ENCODE measurements at places on chromosomes 16 and 17.

- no peak for DNase-seq
Measured at GRCh38 chr17:32671896-32672295, 185.1 kb downstream of the CDK5R1 start.

DNA sequence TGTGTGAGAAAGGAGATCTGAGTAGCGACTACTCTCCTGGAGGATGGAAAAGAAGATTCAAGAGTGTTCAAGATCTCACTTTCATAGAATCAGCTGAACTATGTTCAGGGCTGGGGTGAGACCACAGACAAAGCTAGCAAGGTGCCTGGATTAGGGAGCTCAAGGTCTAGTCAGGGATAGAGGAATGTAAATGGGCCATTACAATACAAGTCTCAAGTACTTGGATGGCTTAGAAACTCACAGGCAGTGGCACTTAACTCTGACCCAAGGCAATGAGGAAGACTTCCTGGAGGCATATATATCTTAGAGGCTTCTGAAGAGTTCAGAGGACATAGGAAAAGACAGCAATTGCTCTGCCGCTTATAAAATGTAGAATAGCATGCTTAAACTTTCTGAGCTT lies 184.9 kb upstream of the CDH11 start:
- DNase-seq: no peak

- peak; percentile 57 for DNase-seq
Measured at GRCh38 chr16:11224096-11224893, 31.7 kb downstream of the SOCS1 start.

DNA sequence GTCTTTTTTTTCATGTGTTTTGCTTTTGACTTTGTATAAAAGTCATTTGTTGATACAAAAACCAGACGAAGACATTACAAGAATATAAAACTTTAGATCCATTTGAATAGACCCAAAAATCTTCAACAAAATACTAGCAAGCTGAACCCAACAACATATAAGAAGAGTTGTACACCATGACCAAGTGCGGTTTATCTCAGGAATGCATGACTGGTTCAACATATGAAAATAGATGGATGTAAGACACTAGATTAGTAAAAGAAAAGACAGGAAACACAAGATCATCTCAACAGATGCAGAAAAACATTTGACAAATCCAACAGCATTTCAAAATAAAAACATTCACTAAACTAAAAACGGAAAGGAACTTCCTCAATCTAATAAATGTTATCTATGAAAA lies 69.0 kb downstream of the TBC1D16 start:
- DNase-seq: no peak

- no peak for DNase-seq
Measured at GRCh38 chr17:81813371-81813684, 9.4 kb downstream of the GCGR start.

- no peak for DNase-seq
Measured at GRCh38 chr17:79792341-79792871, 4.5 kb downstream of the CBX8 start.

DNA sequence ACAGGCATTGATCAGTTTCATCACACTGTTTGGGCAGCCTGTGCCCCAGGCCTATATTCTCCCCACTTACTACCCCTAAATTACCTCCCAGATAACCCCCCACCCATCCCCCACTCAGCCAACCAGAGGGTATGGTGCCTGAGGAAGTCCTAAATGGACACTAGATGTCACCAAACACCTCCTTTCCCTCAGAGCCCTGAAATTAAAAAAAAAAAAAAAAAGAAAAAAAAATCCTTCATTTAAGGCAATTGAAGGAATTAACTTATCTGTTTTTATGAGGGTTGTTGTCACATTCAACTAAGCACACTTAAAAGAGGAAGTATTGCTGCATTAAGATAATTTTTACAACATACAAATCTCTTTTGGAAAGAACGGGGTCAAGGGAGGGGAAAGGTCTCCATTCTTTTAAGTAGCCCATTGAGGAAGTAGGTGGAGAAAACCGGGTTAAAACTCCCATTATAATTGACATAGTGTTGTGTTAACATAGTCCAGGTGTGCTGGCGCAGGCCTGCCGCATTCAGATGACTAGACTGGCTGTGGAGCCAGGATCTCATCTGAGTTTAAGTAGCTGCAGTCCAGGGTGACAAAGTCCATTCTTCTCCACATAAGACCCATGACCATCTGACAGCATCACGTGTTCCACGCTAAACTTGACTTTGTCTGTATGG lies 46.3 kb downstream of the SNX11 start:
- no peak for DNase-seq

DNA sequence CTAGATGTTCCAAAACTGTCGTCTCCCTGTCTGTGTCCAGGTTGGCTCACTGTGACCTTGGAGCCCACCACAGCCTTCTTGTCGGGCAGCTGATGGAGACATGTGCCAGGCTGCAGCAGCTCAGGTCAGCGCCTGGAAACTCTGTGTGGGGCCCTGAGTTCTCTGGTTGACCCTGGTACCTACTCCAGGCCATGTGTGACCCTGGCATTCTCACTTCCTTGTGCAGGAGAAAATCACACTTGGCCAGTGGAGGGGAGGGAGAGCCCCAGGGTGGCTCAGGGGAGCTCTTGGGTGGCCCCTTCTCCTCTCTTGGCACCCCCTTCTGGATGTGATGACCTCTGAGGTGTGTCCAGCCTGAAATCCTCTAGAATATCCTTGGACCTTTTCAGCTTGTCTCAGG lies 25.0 kb upstream of the CPNE2 start:
- DNase-seq: no peak

DNA sequence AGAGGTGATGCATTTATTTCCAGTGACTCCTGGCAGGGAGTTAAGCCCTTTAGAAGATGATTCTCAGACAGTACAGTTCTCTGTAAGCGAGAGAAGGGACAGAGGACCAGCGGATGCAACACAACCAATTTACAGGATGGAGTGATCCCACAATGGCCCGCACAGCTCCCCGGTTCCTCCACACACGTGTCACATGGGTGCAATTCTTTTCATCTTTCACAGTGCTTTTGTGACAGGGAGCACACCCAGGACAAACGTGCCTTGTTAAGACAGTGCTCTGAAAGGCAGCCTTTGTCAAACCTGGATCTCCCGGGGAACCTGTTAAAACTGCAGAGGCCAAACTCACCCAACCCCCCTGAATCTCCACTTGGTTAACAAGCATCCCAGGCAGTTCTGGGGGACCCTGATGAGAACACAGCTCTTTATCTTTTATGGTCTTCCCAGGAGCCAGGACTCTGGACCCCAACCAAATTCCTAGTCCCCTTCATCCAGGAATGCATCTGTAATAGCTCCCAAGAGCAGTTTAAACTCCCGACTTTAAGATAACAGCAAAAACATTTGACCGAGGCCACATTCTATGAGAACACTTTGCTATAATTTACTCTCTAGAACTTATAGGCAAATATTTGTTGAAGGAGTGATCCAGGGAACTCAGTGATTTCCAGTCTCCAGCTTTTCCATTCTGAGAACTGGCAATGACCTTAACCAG lies 134.9 kb upstream of the CDH5 start:
- DNase-seq: no peak

- DNase-seq: no peak
Measured at GRCh38 chr16:86410081-86410480, 100.2 kb upstream of the FOXF1 start.

GRCh38 chr16:585351-585750 lies 4.5 kb upstream of the RAB40C start:
- DNase-seq: no peak

DNA sequence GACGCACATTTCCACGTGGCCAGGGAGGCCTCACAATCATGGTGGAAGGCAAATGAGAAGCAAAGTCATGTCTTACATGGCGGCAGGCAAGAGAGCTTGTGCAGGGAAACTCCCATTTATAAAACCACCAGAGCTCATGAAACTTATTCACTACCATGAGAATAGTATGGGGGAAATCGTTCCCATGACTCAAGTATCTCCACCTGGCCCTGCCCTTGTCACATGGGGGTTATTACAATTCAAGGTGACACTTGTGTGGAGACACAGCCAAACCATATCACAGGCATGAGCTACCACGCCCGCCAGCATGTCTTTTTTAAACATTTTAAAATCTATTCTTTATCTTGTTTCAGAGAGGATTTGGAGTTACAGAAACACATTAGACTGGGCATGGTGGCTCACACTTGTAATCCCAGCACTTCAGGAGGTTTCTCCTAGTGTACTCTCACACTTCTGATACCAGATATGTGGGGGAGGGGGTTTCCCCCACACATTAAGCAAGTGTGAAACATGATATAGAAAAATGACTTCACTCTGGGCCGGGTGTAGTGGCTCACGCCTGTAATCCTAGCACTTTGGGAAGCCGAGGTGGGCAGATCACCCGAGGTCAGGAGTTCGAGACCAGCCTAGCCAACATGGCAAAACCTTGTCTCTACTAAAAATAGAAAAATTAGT lies 5.6 kb upstream of the ATMIN start:
- DNase-seq: no peak

DNA sequence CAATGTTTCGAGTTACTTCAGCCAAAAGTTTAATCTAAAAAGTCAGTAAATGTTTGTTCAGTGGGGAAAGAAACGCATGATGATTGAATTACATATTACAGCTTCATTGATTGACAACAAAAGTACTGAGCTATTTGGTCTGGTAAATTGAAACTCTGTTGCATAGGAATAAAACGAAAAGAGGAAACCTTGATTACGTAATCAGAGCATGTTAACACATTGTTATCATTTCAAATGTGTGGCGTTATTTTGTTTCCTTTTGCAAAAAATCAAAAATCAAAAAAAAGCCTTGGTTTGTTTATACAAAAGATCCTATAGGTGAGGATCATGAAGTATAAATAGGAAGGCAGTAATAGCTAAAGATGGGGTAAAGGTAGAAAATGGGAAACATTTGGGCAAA lies 19.5 kb upstream of the CA10 start:
- DNase-seq: no peak

DNA sequence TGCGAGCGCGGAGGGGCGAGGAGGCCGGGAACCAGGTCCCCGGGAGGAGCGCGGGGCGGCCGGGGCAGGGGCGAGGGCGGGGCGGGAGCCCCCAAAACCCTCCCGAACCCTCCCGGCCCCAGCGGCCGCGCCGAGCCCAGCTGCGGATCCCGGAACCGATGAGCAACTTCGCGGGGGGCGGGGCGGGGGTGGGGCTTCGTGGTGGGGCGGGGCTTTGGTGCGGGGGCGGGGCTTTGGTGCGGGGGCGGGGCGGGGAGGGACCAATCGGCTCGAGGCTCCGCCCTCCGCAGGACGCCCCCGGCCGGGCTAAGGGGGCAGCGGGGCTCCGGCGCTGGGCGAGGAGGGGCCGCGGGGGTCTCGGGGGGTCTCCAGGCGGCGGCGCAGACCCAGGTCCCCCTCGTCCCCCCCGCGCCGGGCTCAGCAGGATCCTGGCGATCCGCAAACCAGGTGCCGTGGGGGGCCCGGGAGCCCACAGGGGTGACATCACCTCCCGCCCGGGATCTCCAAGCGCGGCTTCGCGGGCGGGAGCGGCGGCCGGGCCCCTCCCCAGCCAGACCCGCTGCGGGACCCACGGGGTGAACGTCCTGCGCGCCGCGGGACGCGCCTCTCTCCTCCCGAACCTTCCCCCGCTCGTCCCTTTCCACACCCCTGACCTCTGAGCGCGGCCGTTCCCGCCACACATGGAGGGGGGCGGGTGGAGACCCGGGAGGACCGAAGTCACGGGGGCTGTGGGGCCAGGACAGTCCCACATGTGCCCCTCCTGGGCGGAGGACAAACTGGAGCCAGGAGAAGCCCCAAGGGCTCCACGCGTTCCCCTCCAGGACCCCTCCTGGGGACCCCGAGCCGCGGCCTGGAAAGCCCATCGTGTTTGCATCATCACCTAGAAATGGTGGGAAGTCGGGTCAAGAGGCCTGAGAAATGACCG lies at the start of gene ABR:
ABR (minus strand) TSS at position 164 of the 925 bp plus-strand sequence. CDS start 254 bp downstream, outside the sequence.
- DNase-seq: no peak

GRCh38 chr17:12104831-12105230 lies 84.2 kb downstream of the MAP2K4 start:
- DNase-seq: no peak

GRCh38 chr17:13594762-13595598 lies 6.7 kb downstream of the HS3ST3A1 start:
- DNase-seq: peak; percentile 81

DNA sequence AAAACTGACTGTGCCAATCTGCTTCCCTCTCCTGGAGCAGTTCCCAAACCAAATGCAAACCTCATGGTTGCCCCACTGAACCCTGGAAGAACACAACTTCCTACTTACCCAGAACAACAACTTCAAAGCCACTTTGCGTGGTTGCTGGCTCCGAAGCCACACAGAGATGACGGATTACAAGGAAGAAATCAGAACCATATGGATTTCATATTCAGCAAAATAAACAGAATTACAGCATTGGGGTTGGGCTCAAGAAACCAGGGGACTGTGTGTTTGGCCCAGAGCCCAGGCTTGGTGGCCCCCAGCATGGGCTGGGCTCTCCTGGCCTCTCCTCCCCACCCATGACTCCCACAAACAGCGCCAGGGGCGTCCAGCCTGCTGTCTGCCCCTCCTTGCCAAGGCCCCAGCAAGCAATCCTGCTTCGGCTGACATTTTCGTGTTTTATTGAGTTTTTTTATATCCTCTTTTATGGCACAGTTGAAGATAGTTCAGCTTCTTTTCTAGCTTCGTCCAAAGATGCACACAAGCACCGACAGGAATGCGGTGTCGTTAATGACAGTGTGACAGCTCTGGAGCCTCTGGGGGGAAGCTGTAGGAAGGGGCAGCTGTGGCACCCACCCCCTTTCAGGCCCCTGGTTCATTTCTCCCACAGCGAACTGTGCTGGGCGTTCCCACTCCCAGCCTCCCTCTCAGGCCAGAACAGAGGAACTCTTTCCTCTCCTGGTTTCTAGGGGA lies 137.1 kb downstream of the GAS7 start:
- DNase-seq: no peak

- peak; percentile 73 for DNase-seq
Measured at GRCh38 chr16:71723537-71724319, 773 bp downstream of the PHLPP2 start.

- no peak for DNase-seq
Measured at GRCh38 chr17:20995873-20996723, 46.7 kb downstream of the USP22 start.

- DNase-seq: no peak
Measured at GRCh38 chr17:55162556-55162946, 102.2 kb upstream of the HLF start.

GRCh38 chr16:49632086-49632794 lies 223.7 kb downstream of the ZNF423 start:
- DNase-seq: no peak

- DNase-seq: no peak
Measured at GRCh38 chr17:72860778-72861177, 231.7 kb downstream of the SLC39A11 start.

- no peak for DNase-seq
Measured at GRCh38 chr16:9102379-9102778, 10.9 kb downstream of the HAPSTR1 start.

DNA sequence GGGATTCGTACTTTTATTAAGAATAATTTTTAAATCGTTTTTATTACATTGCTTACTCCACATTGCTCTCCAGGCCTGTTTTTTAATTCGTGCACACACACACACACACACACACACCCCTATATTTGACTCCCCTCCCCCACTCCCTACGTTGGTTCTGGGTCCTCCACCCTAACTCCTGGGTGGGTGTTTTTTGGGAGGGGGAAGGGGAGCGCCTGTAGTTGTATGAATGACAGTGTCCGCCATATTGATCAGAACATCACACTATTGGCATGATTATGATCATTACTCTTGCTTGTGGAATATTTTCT lies 1.3 kb downstream of the GNAO1 start:
- DNase-seq: no peak

GRCh38 chr17:27573971-27574525 lies 56.9 kb upstream of the LGALS9 start:
- DNase-seq: no peak

GRCh38 chr16:85832570-85833218 lies 33.2 kb downstream of the COX4I1 start:
- DNase-seq: no peak

Measured in activated T-cell treated with anti-CD3 and anti-CD28 coated beads for 24 hours (primary cell).